Esophagus mucosa (tissue), 1 donor: ENCODE measurements at places on chromosomes 6 and 20.

GRCh38 chr6:31378062-31378720, 21.2 kb upstream of the HLA-B start:
- ATAC-seq, result no peak

- no peak for ATAC-seq
Observed at GRCh38 chr20:20683481-20684321, 28.7 kb downstream of the RALGAPA2 start.

DNA sequence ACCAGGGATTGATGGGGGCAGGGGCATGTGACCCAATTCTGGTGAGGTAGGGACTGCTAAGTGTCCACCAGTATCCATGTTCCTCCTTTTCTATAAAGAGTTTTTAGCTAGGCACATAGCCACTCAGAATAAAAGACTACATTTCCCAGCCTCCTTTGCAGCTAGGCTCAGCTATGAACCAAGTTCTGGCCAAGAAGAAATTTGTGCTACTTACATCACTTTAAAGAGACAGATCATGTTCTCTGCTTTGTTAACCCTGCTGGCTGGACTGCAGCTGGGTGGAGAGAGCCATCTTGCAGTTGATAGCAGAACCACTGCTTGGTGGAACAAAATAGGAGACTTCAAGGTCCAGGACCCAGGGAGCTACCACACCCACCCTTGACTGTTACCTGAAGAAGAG, 5.3 kb upstream of the CCM2L start:
- no peak for ATAC-seq

GRCh38 chr6:72863131-72863530, 241.3 kb downstream of the KCNQ5 start:
- ATAC-seq, result no peak

GRCh38 chr6:106422534-106422933, 62.0 kb downstream of the CRYBG1 start:
- ATAC-seq, result no peak

DNA sequence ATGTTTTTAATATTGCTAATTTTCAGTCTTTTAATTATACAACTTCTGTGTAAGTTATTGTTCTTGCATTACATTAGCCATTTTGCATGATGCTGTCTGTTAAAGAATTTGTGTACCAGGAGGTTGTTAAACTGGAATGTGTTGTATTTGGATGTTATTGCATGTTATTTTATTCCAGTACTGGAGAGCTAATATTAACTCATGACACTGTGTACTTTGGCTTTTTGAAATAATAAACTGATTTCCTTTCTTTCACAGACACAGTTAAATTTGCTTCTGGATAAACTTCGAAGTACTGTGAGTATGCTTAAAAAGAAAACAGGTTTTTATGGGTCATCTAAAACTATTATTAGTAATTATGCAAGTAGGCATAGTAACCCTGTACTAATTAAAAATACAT, 121.3 kb downstream of the MYO6 start:
- ATAC-seq, result no peak

- ATAC-seq, result no peak
Observed at GRCh38 chr6:25727028-25727427, 27.5 kb upstream of the SLC17A4 start.

DNA sequence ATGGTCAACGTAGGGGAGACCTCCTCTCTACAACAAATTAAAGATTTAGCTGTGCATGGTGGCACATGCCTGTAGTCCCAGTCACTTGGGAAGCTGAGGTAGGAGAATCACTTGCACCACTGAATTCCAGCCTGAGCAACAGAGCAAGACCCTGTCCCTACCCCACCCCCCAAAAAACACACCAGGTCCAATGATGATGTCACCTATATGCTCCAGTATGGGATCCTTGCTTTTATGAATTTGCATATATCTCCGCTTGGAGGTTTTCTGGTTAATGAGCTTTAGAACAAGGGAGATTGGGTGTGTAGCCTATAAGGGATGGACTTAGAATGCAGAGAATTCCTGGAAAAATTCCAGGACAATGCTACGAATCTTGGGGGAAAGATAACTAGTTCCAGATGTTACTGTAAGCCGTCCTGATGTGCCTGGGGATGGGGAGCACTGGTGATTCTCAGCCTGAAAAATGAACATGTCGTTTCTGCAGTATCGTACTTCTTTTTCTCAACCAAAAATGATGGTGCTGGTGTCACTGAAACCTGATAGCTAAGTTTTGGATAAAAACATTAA, 61.1 kb downstream of the ZBTB2 start:
- ATAC-seq, result no peak

- peak; percentile 34 for ATAC-seq
Observed at GRCh38 chr6:42970871-42971612, 7.9 kb downstream of the PEX6 start.

GRCh38 chr6:166707045-166707444, 80.0 kb upstream of the RPS6KA2 start:
- ATAC-seq, result peak; percentile 60

DNA sequence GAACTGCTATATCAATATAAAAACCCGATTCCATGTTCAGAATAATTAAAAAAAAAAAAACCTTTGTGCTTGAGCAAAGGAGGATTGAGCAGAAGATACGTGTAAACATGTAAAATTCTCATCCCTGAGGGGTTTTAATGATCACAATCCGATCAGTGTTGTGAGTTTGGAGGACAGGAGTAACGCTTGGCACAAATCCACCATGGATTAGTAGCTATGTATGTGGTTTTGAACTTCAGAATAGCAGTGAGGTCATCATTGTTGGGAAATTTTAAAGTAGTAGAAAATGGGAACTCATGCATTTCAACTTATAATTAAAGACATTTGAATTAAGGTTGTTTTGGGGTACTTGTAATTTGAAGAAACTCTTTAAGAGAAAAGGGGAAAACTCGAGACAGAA, 203.2 kb downstream of the RPS12 start:
- no peak for ATAC-seq

- no peak for ATAC-seq
Observed at GRCh38 chr20:22984606-22985005, 50.5 kb upstream of the SSTR4 start.

GRCh38 chr6:30450909-30451841, 38.1 kb upstream of the HLA-E start:
- peak; percentile 27 for ATAC-seq

DNA sequence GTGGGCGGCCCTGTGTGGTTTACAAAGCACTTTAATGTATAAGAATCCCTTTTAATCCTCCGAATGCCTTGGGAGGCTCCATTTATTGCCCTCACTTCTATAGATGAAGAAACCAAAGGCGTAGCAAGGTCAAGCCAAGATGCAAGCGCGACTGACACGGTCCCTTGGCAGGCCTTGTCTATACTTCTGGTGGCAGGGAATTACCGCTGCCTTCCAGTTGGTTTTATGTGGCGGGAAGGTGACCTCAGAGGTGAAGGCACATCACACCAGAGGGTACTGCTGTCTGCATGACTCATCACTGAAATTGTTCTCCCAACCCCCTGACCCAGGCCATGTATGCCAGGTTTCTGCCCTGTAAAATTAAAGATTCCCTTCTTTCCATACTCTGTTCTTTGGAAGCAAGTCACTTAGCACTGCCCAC, 36.1 kb upstream of the NAA20 start:
- ATAC-seq, result peak; percentile 15

- no peak for ATAC-seq
Observed at GRCh38 chr6:142797159-142797558, 147.8 kb downstream of the HIVEP2 start.

DNA sequence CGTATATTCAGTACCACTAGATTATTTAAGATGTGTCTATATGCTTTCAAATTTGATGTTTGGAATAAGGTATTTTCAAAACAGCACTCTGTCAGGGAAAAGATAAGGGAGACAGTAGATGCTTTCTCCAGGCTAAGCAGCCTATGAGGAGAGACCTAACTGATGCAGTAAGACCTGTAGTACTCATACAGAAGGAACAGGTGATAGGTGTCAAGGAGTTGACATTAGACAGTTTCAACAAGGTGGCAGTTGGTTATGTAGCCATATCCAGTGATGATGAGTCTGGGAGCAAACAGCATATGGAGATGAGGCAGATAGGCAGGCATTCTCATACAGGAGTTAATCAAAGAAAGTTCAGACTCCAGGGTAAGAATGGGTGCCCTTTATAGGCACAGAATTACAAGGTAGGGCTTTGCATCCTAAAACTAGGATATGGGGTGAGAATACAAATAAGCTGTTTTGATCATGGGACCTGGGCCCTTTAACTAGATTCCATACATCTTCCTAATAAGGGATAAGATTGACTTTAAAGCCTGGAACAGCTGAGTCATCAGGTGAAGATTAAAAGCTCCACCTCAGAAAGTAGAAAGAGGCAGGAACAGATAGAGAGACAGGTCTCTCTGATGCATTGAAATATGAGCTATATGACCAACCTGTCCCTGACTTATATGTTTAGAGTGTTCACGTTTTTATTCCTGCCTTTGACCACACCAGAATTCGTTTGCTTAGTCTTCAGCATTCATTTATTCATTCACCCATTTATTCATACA, 7.9 kb downstream of the RSPH4A start:
- ATAC-seq, result peak; percentile 81

- no peak for ATAC-seq
Observed at GRCh38 chr6:15962449-15962764, 166.5 kb upstream of the MYLIP start.

DNA sequence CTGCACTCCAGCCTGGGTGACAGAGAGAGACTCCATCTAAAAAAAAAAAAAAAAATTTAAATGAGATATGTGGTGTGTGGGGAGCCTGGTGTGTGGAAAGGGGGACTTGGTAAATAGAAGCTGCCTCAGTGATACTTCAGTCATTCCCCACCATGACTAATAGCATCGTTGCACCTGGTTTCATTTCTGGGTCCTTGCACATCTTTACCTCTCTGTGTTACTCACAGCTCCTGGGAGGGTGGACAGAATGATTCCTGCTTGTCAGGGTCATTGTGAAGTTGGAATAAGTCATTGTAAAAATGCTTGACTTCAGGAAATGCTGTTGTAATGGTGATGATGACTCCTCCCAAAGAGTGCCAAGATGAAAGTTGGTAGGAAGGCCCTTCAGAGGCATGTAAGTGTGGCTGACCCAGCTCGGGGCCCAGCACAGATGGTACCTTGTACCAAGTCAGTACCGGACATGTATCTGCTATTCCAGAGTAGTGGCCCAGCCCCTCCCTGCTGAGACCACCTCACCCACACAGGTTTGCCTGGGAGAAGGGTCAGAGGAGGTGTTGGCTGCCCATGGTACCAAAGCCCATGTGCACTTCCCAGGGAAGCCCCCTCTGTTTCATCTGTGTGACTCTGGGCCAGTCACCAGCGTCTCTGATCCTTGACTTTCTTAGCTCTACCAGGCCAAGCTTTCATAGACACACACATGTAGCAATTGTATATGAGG, 48.4 kb downstream of the PLAGL2 start:
- peak; percentile 42 for ATAC-seq

- no peak for ATAC-seq
Observed at GRCh38 chr6:24076011-24076410, 50.0 kb upstream of the NRSN1 start.

DNA sequence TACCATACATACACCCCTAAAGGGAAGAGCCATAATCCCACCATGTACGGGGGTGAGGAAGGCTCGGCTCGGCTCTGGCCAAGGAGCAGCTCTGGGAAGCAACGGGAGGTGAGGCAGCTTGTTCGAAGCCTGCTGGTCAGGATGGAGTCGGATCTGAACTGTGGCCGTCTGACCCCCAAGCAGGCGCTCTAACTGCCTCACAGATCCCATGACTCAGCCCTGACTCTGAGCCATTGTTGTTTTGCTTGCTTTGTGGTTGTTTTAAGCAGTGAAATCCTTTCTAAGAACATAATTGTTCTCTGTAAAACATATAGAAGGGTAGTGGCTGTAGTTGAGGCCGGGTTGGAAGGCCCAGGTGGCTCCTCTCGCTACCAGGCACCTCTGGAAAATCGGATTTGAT, 10.9 kb downstream of the C6orf132 start:
- ATAC-seq, result peak; percentile 22

GRCh38 chr6:146550911-146551310, 7.3 kb downstream of the RAB32 start:
- no peak for ATAC-seq

DNA sequence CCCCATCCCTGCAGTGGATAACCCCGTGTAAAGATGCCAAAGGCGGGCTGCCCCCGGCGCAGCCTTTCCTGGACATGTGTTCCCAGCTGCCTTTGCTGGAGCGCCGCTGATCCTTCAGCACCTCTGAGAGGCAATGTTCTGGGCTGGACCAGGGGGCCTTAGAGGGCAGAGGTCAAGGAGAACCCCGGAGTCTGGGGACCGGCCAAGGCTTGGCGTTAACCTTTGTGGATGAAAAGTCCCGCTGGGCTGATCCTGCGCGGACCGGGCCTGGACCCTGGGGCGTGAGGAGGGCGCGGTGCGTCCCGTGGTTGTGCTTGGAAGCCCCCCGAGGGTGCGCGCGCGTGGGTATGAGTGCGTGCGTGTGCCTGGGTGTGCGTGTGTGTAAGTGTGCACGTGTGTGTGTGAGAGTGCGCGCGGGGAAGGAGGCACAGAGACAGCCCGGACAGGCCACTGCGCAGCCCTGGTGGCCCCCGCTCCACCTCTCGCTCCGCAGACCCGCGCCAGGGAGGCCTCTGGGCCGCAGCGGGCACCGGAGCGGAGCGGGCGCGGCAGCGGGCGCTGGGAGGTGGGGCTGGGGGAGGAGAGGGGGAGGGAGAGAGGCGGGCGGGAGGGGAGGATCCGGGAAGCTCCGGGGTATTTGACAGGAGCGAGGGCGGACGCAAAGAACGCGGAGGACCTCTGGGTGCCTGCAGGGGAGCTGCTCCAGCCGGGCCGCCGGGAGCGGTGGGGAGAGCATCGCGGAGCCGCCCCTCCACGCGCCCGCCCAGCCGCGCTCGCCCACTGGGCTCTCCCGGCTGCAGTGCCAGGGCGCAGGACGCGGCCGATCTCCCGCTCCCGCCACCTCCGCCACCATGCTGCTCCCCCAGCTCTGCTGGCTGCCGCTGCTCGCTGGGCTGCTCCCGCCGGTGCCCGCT, at the start of gene SMOC2:
SMOC2 (plus strand) TSS at position 665 of the 914 bp plus-strand sequence; CDS start at position 852, 187 bp downstream.
- ATAC-seq, result peak; percentile 35

DNA sequence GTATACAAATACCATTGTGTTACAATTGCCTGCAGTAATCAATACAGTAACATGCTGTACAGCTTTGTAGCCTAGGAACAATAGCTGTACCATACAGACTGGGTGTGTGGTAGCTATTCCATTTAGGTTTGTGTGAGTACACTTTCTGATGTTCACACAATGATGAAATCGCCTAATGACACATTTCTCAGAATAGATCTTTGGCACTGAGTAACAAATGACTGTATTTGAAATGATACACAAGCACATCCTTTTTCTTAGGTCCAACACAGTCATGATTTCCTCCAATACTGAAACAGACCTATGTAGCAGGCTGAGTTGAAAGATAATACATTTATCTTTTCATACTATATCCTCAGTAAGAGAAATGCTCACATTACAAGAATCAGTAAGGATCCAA, 13.9 kb downstream of the KHDRBS2 start:
- ATAC-seq, result no peak
